Stimulated activated CD4-positive, alpha-beta T cell treated with anti-CD3 and anti-CD28 coated beads, Interleukin-4, amount 100 ng/mL, for 48 hours (primary cell): ENCODE measurements at places on chromosomes 3 and 15.

DNA sequence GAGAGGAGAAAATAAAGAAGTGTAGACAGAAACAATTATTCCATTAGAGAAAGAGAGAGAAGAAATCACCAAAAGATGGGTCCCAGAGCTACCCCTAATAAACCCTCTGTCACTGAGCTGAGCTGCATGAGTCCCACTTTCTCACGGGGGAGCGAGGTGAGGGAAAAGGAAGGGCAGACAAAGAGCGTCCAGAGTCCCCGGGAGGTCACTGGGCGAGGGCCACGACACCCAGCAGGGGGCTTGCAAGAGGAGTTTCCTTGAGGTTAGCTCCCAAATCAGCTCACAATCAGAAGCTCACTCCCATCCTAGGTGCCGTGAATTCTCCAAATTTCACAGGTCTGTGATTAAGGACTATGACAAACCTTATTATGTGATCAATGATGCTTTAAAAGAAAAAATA is 62.3 kb downstream of the XXYLT1 start:
- DNase-seq, result no peak

GRCh38 chr3:45103753-45104714 is 42.1 kb downstream of the CDCP1 start:
- DNase-seq, result no peak

DNA sequence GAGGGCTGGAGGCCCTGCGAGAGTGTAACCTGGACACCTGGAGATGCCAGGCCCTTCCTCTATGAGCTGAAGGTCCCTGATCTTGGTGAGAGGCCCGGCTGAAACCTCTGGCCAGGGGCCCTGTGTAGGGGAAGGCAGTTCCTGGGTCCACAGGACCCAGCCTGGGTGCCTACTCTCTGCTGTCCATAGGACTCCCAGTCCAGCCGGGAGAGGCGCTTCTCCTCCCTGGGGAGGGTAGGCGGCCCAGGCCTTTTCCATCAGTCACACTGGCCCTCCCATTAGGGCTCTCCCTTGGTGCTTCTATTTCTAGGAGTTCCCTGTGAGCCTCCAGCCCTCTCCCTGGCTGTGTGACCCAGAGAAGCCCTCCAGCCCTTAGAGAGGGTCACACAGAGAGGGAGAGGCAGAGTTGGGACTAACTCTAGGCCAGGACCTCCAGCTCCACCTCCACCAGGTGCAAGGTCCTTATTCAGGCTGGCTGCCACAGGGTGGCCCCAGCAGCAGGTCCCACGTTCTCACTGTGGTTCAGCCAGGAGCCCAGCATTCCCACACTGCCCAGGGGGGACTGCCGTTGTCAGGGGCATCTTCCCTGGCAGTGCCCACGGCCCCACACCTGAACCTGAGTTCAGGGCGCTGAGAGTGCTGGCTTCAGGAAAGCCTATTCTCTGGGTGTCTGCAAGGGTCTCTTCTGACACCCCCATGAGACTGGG is 146.8 kb downstream of the SMAD6 start:
- DNase-seq, result no peak

- DNase-seq, result no peak
Measured at GRCh38 chr3:36147934-36148558, 232.3 kb upstream of the STAC start.

DNA sequence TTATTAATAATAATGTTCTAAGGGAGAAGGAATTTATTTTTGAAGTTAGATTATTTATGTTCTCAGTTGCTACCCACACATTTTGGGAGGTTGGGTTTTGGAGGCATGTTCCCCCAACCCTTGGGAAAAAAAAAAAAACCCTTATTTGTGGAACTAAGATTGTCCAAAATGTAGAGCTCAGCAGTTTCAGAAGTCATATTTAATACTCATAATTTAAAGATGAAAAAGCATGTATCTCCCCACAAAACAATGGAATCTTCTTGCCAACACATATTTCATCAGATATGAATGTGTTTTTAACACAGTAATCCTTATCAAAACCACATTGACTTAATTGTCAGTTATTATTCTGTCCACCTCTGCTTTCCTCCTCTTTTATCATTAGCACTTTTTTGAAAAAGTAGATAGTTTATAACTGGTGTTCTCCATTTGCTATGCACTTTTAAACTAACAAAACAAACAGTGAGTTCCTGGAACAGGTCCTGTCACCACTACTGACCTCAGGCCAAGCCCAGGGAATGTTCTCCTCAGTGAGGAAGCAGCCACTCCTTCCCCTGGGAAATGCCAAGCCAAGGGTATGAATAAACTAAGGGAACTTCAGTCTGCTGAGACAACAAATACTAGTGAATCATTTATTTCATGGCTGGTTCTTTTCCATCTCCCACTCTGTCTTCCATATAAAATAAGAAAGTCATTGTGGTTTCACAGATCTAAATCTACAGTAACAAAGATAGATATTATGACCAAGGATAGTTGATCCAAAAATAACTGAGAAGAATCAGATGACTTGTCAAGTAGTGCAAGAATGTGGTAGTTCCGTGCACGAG is 414.4 kb upstream of the ALCAM start:
- DNase-seq, result no peak

GRCh38 chr15:42725331-42725903 is 11.5 kb downstream of the CDAN1 start:
- DNase-seq, result no peak

DNA sequence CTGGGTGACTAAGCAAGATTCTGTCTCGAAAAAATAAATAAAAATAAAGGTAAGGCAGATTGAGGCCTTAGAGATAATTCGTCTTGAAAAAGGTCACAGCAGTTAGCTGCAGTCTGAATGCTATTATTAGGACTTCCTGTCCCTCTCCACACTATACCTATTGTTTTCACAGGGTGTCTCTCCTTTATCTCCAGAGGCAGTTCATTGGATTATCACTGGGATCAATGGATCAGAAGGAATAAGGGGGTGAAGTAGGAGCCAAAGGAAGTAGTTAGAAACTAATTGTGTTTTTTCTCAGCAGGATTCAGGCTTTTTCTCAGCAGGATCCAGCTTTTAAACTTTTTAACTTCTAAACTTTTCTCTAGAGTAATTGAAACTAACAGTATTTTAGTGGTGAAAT is 326.9 kb downstream of the IL5RA start:
- no peak for DNase-seq

- DNase-seq, result no peak
Measured at GRCh38 chr3:127953091-127954035, 38.3 kb downstream of the KBTBD12 start.

GRCh38 chr3:51706788-51707731 is at the start of gene GRM2:
GRM2 (plus strand) TSS chr3:51707068; CDS start chr3:51708984, 1,916 bp downstream.
- DNase-seq, result no peak

DNA sequence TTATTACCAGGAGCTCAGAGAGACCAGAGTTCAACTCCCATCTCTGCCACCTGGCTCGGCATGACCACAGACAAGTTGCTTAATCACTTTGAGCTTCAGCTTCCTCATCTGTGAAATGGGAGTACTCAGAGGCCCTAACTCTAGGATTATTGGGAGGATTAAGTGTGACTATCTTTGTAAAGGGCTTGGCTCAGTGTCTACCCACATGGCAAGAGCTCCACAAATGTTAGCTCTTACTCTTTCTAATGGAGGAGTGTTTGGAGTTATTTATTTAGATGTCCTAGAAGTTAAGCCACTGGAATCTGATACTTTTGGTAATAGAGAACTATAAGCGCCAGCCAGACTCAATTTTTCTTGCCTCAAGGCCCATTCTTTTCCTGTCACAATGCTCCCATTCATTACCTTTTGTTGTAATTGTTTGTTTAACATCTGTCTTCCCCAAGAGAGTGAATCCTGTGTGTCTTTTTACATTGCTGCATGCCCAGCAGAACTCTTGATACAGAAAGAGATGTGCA is 12.3 kb upstream of the LMCD1 start:
- no peak for DNase-seq

DNA sequence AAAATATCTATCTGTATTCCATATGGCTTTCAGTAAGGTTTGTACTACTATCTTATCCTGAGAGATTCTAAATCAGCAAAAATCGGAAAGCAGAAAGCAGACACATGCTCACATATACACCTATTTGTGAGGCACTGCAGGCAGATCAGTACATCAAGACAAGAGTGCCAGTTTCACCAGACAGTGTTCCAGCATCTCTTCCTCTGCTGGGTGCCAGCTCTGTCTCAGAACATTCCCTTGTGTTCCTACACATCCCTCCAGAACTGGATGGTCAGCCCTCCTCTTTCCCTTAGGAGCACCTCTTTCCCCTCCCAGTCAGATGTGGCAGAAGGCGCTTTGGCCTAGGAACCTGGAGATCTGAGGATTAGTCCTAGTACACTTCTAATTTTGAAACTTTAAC is 121.3 kb upstream of the IL12A start:
- no peak for DNase-seq

GRCh38 chr3:183500981-183501704 is 54.4 kb downstream of the KLHL6 start:
- no peak for DNase-seq

DNA sequence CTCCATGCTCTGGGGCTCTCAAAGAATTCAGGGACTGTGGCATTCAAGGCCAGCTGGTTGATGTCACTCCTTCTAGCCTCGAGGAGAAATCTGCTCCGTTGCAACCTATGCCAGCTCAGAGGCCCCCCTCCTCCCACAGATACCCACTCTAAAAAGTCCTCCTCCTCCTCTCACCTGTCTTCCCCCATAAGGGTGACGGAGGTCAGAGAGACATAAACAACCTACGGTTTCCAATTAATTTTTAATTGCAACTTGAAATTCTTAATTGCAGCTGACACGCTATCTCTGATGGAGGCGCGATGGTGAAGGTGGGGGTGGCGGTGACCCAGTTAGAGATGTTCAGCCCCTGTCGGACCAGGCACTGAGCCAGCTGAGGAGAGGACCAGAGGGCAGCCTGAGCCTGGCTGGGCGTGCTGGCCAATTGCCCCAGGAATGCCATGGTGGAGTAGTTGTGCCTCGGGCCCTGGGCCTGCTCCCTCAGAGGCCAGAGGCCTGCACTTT is 43.2 kb upstream of the INSYN1 start:
- DNase-seq, result no peak

GRCh38 chr3:196227629-196228493 is 11.5 kb downstream of the SLC51A start:
- DNase-seq, result no peak

- no peak for DNase-seq
Measured at GRCh38 chr3:76502076-76502475, 537.8 kb upstream of the ROBO2 start.

- DNase-seq, result no peak
Measured at GRCh38 chr3:157086060-157086750, 73.7 kb downstream of the CCNL1 start.

DNA sequence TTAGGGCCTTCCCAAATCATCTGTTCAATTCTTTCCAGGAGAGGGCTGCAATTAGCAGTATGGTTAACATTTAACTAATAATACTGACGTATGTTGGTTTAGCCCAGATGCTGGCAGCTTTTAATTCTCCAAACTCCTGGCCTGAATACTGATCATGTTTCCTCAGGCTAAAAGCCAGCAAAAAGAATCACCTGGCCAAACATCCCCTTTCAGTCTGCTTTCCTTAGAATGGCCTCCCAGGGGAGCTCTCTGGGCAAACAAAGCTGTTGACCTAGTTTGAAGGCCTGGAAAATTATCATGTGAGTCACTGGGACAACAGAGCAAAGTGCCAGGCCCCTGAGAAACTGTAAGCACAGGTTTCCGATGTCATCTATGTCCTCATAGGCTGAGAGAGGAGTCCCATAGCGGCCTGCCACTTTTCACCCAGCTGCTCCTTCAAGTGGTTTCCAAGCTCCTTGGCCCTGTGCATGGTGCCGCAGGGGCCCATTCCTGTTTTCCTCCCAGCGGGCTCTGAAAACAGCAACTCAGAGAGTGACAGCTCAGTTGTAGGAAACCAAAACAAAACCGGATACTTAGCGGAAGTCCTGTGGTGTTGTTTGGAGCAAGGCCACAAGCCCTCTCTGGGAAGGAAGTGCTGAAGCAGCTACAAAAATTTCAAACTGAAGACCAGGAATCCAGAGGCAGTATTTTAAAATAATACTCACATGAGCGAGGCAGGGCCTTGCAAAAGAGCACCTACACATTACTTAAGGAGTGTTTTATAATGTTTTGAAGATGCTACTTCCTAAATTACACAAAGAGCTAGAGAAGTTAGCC is 36.5 kb upstream of the RAB11A start:
- no peak for DNase-seq

GRCh38 chr3:124248471-124249028 is 256.6 kb upstream of the ROPN1 start:
- no peak for DNase-seq

DNA sequence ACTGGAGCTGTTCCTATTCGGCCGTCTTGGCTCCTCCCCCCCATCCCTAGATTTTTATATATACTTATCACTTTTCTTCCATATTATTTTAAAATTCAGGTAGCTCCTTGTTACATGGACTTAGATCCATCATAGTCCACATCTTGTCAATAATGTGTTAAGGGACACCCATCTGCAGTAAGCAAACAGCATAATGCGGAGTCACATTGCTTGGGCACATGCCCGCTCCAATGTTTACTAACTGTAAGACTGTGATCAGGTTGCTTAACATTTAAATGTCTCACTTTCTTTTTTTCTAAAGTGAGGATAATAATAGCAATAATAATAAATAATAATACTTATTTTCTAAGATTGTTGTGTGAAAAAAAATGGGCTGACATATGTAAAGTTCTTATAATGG is 303.2 kb upstream of the SOX14 start:
- no peak for DNase-seq

DNA sequence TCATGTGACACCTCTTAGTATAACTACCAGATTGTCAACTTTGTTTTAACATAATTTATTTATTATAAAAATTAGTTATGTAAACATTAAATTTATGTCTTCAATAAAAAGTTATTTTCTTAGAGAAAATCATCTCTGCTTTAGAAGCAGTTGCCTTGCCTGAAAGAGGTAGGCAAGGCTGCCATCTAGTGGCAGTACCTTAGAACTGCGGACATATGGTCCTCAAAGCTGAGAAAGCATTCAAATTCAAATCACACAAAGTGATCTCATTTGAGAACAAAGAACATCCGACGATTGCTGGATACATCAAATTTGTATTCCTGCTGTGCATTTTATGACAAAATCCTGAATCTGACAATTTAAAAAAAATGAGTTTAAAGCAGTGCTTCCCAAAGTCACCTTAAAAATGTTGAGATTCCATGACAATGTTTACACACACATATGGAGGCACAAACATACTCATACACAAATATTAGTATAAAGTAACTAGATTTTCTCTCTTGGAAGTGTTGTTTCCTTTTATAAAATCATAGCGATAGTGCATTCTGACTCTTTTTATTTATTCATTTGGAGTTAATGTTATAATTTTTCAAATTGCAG is 617.4 kb downstream of the CADM2 start:
- DNase-seq, result peak; percentile 22

- DNase-seq, result peak; percentile 68
Measured at GRCh38 chr15:64809649-64810496, 15.6 kb downstream of the PIF1 start.

GRCh38 chr3:2599471-2599870 is 500.8 kb downstream of the CNTN4 start:
- no peak for DNase-seq

DNA sequence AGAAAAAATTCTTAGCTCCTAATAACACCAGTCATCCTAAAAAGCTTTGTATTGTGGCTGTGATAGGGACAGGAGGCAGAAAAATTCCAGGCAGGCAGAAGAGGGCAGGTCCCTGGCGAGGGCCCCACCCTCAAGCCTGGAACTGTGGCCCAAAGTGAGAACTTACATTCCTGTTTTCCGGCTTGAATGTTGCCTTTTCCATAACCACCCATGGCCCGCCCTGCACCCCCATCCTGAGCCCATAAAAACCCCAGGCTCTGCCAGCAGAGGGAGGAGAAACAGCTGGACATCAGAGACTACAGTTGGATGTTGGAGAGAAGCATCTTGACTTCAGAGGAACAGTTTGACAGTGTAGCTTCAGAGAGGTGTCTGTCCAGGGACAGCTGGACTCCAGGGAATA is 37.3 kb downstream of the SLCO2A1 start:
- no peak for DNase-seq

GRCh38 chr15:59360896-59361295 is 11.8 kb downstream of the MYO1E start:
- DNase-seq, result no peak
